ENCODE measurements at places on chromosomes 12 and 14.

DNA sequence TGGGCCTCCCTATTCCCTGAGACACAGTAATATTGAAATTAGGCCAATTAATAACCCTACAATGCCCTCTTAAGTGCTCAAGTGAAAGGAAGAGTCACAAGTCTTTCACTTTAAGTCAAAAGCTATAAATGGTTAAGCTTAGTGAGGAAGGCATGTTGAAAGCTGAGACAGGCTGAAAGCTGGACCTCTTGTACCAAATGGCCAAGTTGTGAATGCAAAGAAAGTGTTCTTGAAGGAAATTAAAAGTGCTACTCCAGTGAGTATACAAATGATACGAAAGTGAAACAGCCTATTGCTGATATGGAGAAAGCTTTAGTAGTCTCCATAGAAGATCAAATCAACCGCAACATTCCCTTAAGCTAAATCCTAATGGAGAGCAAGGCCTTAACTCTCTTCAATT, 140.8 kb downstream of the PTCSC3 start:
- no peak for DNase-seq

DNA sequence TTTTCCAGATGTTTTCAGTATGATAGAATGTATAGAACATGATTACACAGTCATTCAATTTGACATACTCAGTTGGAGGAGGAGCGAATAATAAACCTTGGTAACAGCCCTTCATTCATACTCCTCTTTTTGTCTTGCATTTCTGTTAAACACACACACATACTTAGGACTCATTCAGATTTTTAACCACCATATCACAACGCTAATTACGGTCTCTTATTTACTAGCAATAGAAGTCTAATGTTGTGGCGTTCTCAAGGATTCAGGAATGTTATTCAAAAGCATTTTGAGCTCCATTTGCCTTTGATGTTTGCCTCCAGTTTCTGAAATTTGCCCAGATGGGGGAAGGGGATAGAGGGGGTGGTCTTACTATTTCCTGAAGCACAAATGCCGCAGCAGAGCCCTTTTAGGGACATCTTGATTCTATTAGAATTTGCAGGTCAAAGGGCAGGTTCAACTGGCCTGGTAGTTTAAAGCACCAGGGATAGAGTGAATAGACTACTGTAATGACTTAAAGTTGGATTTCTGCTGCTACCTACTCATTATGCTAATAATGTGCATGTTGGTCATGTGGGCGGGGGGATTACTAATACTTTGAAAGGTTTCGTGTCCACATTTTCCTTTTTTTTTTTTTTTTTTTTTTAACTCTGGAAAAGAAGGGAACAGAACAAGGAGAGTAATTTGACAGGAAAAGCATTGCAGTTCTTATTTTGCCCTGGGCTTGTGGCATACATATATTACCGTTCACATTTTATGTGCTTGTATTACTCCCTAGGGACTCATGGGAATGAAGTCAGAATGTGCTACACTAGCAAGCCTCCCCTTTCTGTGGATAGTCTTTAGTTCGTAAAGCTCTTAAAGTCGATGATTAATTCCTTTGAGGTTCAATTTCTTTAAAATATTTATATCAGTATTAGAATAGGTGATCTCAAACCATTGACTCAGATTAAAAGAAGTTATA, 226.8 kb downstream of the FBXL14 start:
- no peak for DNase-seq

GRCh38 chr14:60984196-60984595, 3.2 kb downstream of the SLC38A6 start:
- DNase-seq, result no peak

DNA sequence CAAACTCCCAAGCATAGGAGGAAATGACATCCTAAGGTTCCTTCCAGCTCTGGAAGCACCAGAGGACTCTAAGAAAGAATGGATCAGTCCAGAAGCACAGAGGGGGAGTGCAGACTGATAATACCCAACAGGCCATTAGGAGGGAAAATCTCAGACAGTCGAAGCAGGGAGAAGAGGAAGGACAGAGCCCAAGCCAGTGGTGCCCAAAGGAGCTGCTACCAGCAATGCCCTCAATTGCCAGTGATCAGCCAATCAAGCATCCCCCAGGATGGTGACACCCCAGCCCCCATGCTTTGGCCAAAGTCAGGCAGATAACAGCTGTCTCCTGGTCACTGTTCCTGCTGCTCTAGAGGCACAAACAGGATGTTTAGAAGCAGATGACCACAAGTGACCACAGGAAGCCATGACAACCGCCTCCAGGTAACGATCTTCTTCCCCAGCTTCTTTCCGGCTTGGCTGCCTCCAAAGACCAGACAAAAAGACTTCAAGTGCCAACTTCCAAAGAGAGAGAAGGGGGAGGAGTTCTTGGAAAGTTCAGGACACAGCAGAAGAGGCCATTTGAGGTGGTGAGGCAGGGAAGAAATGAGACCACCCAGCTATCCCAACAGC, 16.2 kb downstream of the PXN start:
- DNase-seq, result peak; percentile 0

DNA sequence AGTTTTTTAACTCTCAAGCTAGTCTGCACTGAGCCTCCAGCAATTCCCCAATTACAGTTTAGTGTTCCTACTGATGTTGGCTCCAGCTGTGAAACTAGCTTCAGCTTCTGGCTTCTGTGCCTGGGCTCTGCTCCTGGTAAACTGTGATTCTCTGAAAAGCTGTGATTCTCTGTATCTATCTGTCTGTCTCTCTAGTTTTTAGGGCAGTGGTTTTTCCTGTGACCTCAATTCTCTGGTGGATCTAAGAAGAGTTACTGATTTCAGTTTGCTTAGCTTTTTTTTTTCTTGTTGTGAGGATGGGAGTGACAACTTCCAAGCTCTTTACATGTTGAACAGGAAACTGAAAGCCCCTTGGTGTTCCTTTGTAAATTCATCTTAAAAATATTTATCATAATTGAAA, 3.8 kb upstream of the HIF1A start:
- DNase-seq, result no peak

- DNase-seq, result no peak
Measured at GRCh38 chr14:100123618-100124017, 35.8 kb downstream of the DEGS2 start.

DNA sequence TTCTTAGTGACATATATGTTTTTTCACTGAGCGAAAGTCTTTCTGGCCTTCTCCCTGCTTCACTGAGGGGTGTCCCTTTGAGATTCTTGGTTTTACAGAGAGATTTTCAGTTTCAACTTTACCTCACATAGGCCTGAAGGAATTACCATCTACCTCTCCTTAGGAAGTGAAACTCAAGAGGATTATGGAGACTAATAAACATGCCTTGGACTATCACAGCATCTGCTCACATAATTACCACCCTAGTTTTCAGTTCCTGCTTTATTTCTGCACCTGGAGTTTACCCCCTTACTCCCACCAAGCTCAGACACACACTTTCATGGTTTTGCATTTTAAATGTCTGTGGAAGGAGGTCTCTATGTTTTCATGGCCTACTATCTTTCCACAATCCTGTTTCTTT, 118.3 kb upstream of the SCAF11 start:
- no peak for DNase-seq

- DNase-seq, result no peak
Measured at GRCh38 chr12:18139254-18139653, 49.3 kb upstream of the RERGL start.

DNA sequence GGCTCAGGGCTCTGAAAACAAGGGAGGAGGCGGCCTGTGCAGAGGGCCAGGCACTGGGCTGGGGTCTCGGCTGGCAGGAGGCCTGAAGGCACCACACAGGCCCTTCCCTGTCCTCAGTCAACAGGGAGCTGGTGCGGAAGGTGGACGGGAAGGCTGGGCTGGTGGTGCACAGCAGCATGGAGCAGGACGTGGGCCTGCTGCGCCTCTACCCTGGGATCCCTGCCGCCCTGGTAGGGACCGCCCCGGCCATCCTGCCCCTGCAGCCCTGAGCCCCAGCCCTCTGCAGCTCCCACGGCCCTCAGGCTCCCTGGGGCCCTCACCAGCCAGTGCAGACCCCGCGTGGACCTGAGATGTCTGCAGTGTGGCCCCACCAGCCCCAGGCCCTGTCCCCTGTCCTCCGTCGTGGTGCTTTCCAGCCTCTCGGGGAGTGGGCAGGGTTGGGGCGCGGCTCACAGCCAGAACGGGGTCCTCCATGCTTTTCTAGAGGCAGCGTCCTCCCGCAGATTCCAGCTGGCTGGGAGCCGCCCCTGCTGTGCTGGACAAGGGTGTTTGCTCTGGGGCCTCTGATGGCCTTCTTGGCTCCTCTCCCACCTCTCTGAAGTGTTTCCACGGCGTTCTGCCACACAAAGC, 18.1 kb downstream of the ASPG start:
- no peak for DNase-seq

GRCh38 chr12:12456637-12457036, 99.8 kb downstream of the BORCS5 start:
- peak; percentile 56 for DNase-seq

DNA sequence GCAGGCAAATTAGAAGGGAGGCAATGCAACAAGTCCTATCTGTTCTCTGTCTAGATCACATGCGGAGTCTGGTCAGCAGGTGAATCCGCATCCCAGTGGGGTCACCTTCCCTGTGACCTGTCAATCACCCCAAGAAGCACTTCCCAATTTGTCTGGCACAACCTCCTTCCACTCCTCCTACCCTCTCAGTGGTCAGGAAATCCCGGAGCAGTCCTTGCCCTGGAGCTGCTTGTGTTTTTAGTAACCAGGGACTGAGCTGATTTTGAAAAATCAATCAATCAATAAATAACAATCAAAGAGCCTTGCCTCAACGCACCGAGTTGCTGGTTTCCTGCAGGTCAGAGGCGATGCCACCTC, 572 bp upstream of the ACSS3 start:
- DNase-seq, result peak; percentile 19

- DNase-seq, result no peak
Measured at GRCh38 chr14:78073028-78073427, 97.1 kb upstream of the NRXN3 start.

GRCh38 chr14:68466491-68466977, 326.3 kb downstream of the ZFP36L1 start:
- DNase-seq, result no peak

GRCh38 chr14:68293404-68293803, 473.8 kb downstream of the RAD51B start:
- DNase-seq, result peak; percentile 54

All from pons (tissue), 1 donor.